ENCODE measurements at places on chromosomes 6 and 20. TPM values are rescaled to one million over a fixed set of nuclear protein-coding genes. Genes with fewer than 3 reads are reported as not detected.
A peak's percentile ranks its signal among the peaks of the same experiment; 100 is the strongest.

DNA sequence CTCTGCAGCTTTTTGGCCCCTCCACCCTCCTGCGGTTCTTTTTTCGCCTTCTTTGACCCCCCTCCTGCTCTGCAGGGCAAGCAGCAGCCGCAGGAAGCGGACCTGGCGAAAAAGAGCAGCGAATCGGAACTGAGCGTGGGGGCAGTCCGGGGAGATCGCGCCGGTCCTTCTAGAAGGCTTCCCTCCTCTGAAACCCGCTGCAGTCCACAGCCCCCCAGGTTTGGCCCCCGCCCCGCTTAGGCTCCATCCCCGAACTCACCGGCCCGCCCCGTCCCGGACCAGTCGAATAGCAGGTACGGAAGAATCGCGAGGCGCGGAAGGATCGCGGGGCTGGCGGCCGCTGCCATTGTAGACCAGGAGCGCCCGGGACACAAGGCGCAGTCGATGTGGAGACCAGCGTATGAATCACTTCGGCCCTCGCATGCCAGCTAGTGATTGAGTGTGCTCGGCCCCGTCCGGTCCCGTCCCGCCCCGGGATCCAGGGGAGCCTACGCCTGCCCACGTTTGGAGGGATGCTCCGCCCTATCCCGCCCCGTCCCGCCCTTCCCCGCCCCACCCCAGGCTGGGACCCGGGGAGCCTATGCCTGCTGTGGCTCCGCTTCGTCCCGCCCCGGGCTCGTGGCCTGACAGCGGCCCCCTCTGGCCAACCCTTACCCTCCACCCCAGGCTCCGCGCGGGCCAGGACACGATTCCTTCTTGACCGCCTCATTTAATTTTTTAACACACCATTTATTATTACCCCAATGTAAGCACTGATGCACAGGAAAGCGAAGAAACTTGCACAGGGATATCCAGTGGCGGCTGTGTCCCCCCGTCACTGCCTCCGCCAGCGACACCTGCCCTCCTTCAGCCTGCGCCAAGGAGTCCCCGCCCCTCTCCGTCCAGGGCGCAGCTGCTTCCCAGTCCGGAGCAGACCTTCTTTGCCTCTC lies at the start of gene ULBP3:
ULBP3 (minus strand) TSS at position 402 of the 929 bp plus-strand sequence; CDS start at position 347, 55 bp downstream.
- no peaks in the 10 kb centered on the region for H3K36me3 ChIP-seq
- peak within 1 kb of the TSS; percentile 69 for H3K4me3 ChIP-seq
- peak within 1 kb of the TSS; percentile 72 for H3K27ac ChIP-seq
- peaks cover 16% of the 10 kb centered on the region for H3K4me1 ChIP-seq
- DNase-seq, result peak; percentile 94

- H3K27me3 ChIP-seq, result no peaks in the 10 kb centered on the region
- H3K4me3 ChIP-seq, result no peak overlapping the region
- H3K27ac ChIP-seq, result no peak overlapping the region
- H3K36me3 ChIP-seq, result no peaks in the 10 kb centered on the region
These were observed 63.0 kb downstream of the PRR18 start for GRCh38 chr6:166245148-166245547.

The ABHD16B gene
- total RNA-seq, result not detected

The ADGB gene
- total RNA-seq, result not detected

GRCh38 chr6:111994791-111995190 lies 59.1 kb upstream of the CCN6 start:
- H3K4me1 ChIP-seq, result no peaks in the 10 kb centered on the region
- no peak overlapping the region for H3K27ac ChIP-seq
- H3K4me3 ChIP-seq, result no peak overlapping the region
- DNase-seq, result no peak

DNA sequence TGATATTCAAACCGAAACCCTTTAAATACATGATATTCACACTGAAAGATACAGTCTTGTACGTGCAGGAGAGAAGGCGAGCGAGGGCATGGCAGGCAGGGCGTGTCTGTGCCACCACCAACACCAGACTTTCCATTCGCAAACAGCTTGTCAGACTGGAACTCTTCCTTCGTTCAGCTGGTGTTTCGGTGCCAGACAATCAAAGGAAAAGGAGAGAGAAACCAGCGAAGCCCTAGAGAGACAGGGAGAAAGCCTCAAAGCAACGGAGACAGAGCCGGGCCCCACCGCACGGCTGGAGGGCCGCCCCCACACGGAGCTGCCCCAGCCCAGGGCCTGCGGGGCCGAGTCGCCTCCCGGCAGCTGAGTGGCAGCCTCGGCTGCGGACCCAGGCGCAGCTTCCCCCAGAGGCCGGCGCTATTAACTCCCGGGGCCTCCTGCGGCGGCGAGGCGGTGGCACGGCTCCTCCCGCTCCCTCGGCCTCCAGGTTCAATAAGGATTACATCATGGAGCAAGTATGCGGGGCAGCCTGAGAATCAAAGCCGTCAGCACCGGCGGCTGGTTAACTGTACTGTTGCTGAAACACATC lies 32.1 kb upstream of the NR2E1 start:
- DNase-seq, result no peak
- H3K4me1 ChIP-seq, result peaks cover 10% of the 10 kb centered on the region
- H3K27me3 ChIP-seq, result peaks cover 50% of the 10 kb centered on the region
- H3K4me3 ChIP-seq, result peak overlapping the region; percentile 54
- H3K36me3 ChIP-seq, result no peaks in the 10 kb centered on the region

The MUC21 gene
- not detected for total RNA-seq

The APOBEC2 gene
- total RNA-seq, result 0.50 TPM

GRCh38 chr20:58630063-58630462 lies 21.0 kb upstream of the STX16 start:
- no peak for DNase-seq
- H3K36me3 ChIP-seq, result no peaks in the 10 kb centered on the region
- H3K27ac ChIP-seq, result no peak overlapping the region

The TPBG gene
- 118 TPM for total RNA-seq

The SNPH gene
- total RNA-seq, result 22.8 TPM

DNA sequence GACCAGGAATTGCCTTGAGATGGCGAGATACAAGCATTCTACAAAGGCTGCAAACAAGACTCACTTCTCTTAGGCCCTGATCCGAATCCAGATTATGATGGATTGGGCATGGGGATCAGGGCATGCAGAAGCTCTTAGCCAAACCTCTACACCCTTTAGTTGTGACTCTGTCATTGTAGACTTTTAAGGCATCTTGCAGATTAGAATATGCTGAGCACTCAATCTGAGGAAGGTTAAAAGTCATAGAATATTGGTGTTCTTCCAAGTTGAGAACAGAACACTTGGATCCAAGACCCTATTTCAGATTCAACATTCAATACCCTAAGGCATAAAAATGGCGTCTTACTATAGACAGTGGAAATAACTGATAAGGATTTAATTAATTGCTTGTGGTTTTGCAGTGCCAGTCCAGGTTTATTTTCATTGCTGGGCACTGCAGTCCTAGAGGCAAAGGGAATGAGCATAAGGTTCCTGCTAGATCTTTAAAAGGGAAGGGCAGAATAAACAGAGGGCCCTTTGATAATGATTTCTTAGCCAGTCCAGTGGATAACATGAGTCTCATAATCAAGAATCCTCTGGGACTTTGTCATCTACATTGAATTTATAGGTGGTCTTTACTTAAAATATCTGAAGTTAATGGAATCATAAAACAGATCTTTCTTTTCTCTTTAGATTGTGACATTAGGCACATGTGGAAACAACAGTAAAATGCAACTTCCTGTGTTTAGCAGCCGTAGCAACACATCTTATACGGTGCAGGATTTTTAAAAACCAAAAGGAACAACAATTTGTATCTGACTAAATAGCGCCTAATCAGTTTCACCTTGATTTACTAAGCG lies 17.6 kb downstream of the PHACTR2 start:
- peak overlapping the region; percentile 10 for H3K27ac ChIP-seq
- no peaks in the 10 kb centered on the region for H3K27me3 ChIP-seq
- peaks cover 96% of the 10 kb centered on the region for H3K4me1 ChIP-seq
- DNase-seq, result no peak
- H3K36me3 ChIP-seq, result no peaks in the 10 kb centered on the region
- H3K4me3 ChIP-seq, result no peak overlapping the region

GRCh38 chr6:291697-292505 lies at the start of gene DUSP22:
Gene DUSP22 (plus strand): TSS chr6:292487. CDS start chr6:292540, 53 bp downstream.
- no peaks in the 10 kb centered on the region for H3K27me3 ChIP-seq
- H3K36me3 ChIP-seq, result no peaks in the 10 kb centered on the region
- peak; percentile 97 for DNase-seq

The SNX9 gene
- 94.7 TPM for total RNA-seq

The SIRPD gene
- total RNA-seq, result not detected

The ADGRF5 gene
- 17.0 TPM for total RNA-seq

- H3K4me3 ChIP-seq, result no peak overlapping the region
- H3K4me1 ChIP-seq, result no peaks in the 10 kb centered on the region
- no peaks in the 10 kb centered on the region for H3K27me3 ChIP-seq
- no peak overlapping the region for H3K27ac ChIP-seq
- no peak for DNase-seq
- H3K36me3 ChIP-seq, result no peaks in the 10 kb centered on the region
These were observed 592.1 kb upstream of the ARID1B start for GRCh38 chr6:156185113-156185512.

DNA sequence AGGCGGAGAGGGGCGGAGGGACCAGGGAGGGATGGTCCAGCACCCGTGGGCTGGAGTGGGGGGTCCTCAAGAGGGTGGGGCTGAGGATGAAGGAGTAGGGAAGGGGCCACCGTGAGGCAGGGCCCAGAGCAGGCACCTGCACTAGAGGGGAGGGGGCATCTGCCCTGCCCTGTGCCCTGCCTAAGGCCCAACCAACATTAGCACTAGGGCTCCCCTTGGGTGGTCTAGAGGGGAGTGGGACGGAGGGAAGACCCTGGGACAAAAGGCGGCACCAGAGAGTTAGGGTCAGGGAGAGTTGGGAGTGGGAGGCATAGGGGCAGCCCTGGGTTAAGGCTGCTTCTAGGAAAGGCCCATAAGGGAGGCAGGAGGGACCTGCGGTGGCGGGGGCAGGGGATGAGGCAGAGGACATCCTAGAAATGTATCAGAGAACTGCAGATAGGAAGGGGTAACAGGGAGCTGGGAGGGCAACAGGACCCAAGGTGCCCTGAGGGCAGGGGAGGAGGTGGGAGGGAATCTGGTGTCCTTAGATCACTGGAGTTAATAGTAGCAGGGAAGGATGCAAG lies 24.5 kb downstream of the HLA-F start:
- H3K27me3 ChIP-seq, result no peaks in the 10 kb centered on the region
- H3K4me3 ChIP-seq, result peak overlapping the region; percentile 73
- H3K4me1 ChIP-seq, result peaks cover 36% of the 10 kb centered on the region
- DNase-seq, result no peak
- H3K36me3 ChIP-seq, result peaks cover 13% of the 10 kb centered on the region

DNA sequence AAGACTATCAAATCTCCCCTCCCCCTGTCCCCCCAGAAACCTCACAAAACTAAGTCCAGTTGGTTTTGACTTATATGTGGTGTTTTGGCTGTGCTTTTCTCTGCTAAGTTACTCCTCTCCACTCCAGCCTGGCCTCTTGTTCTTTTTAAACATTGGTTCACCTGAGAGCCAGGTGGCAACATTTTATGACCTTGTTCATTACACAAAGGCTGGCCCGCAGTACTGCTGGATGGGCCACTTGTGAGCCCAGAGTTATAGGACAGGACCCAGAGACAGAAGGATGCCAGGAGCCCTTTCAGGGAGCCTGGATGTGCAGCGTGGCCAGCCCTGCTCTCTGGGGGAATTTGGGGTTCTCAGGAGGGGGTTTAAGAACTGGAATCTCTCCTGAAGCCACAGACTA lies 90.0 kb downstream of the RAMACL start:
- no peaks in the 10 kb centered on the region for H3K4me1 ChIP-seq
- H3K36me3 ChIP-seq, result peaks cover 82% of the 10 kb centered on the region
- H3K27me3 ChIP-seq, result no peaks in the 10 kb centered on the region
- H3K27ac ChIP-seq, result no peak overlapping the region
- DNase-seq, result no peak
- no peak overlapping the region for H3K4me3 ChIP-seq

GRCh38 chr6:11187301-11187700 lies 45.2 kb downstream of the NEDD9 start:
- no peak overlapping the region for H3K4me3 ChIP-seq
- H3K27me3 ChIP-seq, result no peaks in the 10 kb centered on the region
- H3K4me1 ChIP-seq, result no peaks in the 10 kb centered on the region
- peak; percentile 10 for DNase-seq
- peaks cover 33% of the 10 kb centered on the region for H3K36me3 ChIP-seq

DNA sequence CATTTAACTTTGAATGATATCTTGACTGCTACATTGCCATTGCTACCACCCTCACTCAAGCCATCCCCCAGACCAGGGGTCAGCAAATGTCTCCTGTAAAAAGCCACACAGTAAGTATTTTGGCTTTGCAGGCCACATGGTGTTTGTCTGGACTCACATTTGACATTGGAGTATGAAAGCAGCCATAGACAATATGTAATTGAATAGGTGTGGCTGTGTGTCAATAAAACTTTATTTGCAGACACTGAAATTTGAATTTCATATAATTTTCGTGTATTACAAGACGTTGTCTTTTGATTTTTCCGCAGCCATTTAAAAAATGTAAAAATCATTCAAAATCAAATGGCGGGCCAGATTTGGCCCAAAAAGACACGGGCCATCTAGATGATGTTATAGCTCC lies 36.3 kb upstream of the OCSTAMP start:
- no peak overlapping the region for H3K4me3 ChIP-seq
- H3K36me3 ChIP-seq, result no peaks in the 10 kb centered on the region
- no peaks in the 10 kb centered on the region for H3K27me3 ChIP-seq
- no peak overlapping the region for H3K27ac ChIP-seq
- DNase-seq, result no peak

GRCh38 chr20:42706759-42707158 lies 482.9 kb downstream of the PTPRT start:
- H3K4me1 ChIP-seq, result no peaks in the 10 kb centered on the region
- H3K27ac ChIP-seq, result no peak overlapping the region
- no peak for DNase-seq
- H3K27me3 ChIP-seq, result no peaks in the 10 kb centered on the region
- no peaks in the 10 kb centered on the region for H3K36me3 ChIP-seq

The CENPW gene
- 1.7 TPM for total RNA-seq

DNA sequence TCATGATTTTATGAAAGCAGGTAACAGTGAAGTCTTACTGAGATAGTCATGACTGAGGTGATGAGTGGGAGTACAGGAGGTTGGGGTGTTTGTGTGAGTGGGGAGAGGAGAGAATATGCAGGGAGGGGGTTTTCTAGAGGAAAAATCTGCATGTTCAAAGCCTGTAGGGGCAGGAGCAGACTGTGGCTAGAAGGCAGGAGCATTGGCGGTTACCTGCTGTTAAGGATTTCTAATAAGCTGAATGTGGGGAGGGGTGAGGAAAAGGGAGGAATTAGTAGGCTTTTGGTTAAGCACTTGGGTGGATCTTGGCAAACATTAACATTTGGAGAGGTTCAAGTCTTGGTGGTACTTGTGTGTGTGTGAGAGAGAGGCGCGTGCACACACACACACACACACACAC lies 70.8 kb downstream of the EYA4 start:
- DNase-seq, result no peak
- H3K36me3 ChIP-seq, result no peaks in the 10 kb centered on the region
- no peak overlapping the region for H3K4me3 ChIP-seq
- no peak overlapping the region for H3K27ac ChIP-seq
- H3K27me3 ChIP-seq, result no peaks in the 10 kb centered on the region
- H3K4me1 ChIP-seq, result no peaks in the 10 kb centered on the region
